ENCODE measurements at places on chromosomes 13 and 19.

DNA sequence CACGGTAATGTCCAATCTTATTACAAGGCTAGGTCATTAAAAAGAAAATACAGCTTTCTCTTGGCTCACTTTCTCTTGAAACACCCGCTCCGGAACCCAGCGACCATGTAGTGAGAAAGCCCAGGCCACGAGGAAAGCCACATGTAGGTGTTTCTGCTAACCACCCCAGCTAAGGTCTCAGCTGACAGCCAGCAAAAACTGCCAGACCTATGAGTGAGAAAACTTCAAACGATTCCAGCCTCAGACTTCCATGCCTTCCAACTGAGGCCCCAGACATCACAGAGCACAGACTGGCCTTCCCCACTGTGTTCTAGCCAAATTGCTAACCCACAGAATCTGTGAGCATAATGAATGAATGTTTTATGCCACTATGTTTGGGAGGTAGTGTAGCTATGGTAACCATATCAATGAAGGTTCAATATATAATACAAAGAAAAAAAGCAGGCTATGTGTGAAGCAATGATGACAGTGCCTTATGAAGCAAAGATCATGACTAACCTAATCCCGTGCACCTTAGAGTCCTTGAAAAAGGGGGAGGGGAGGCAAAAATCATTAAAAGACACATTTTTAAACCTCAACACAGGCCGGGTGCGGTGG, 11.9 kb upstream of the TPTE2 start:
- no peak for DNase-seq

DNA sequence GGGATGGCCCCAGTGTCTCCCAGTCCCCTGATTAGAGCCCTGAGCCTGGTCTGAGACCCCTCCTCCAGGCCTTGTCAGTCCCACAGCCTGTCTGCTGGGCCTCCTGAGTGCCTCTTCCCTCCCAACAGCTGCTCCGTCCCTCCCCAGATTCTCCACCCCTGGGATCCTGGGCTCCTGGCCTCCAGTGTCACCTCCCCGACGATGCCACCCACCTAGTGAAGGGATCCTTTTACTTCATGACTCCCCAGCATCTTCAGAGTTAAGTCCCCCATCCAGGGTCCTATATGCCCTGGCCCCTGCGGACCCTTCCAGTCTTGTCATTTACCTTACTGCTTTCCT, 4.4 kb upstream of the PRX start:
- no peak for DNase-seq

- peak; percentile 91 for DNase-seq
These were observed 552 bp upstream of the GRWD1 start for GRCh38 chr19:48445256-48445605.

GRCh38 chr13:102035969-102036368, 365.9 kb downstream of the FGF14 start:
- DNase-seq = no peak

GRCh38 chr19:10384580-10384979, 4.2 kb upstream of the TYK2 start:
- DNase-seq = no peak

- DNase-seq = no peak
These were observed 51.5 kb downstream of the INSR start for GRCh38 chr19:7242601-7243258.

- no peak for DNase-seq
These were observed 86.8 kb downstream of the RAB20 start for GRCh38 chr13:110474713-110475112.

DNA sequence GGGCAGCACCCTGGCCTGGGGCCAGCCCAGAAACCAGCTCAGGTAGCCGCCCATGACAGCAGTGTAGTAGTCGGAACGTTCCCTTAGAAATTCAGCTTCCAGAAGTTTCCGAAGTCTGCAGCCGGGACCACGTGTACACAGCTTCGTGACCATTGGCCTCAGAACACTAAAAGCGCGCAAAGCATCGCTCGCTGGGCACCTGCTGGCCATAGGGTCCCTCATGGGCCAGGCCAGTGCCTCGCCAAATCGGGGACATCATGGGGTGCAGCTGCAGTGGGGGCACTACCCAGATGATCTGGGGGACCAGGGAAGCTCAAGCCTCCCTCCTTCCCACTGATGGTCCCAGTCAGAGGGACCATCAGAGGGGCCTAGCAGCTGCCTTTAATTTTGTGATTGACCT, 384.5 kb downstream of the MTUS2 start:
- DNase-seq = no peak

Measured in RWPE1 (cell line).